Activated CD4-positive, alpha-beta T cell treated with anti-CD3 and anti-CD28 coated beads, Interleukin-2, amount 10 ng/mL, durations not matched to agents 7 days and 5 days (primary cell): ENCODE measurements at places on chromosomes 7 and 10. TPM values are rescaled to one million over a fixed set of nuclear protein-coding genes. Genes with fewer than 3 reads are reported as not detected.

Gene TWIST1
- 0.12 TPM for total RNA-seq

Gene TET1
- total RNA-seq = 3.7 TPM

Gene RSPH10B2
- total RNA-seq = 0.31 TPM

Gene TNS3
- not detected for total RNA-seq

Gene TMEM270
- not detected for total RNA-seq

Gene IRF5
- total RNA-seq = 6.7 TPM

Gene SPDYE8
- total RNA-seq = not detected

Gene CCDC146
- total RNA-seq = 10.5 TPM

Gene IFIT2
- total RNA-seq = 10.2 TPM

Gene SPDYE9
- total RNA-seq = not detected

Gene ADCY1
- total RNA-seq = 1.5 TPM

Gene CALML5
- total RNA-seq = not detected

Gene GIMAP2
- 97.7 TPM for total RNA-seq

Gene SPOCK2
- 423 TPM for total RNA-seq

Gene TPK1
- 11.8 TPM for total RNA-seq

Gene ZNF518A
- 18.9 TPM for total RNA-seq

Gene VWC2
- total RNA-seq = not detected

Gene PNLIP
- not detected for total RNA-seq

Gene UPK3B
- 1.5 TPM for total RNA-seq

Gene SAMD9L
- 166 TPM for total RNA-seq

Gene GPR85
- total RNA-seq = not detected

Gene ACBD7
- 9.2 TPM for total RNA-seq

Gene HOGA1
- total RNA-seq = not detected

Gene IDI2
- not detected for total RNA-seq

Gene SPDYE11
- not detected for total RNA-seq

Gene MLXIPL
- not detected for total RNA-seq

Gene TSPAN33
- 2.8 TPM for total RNA-seq

Gene PDE1C
- not detected for total RNA-seq
